Omental fat pad (tissue), 4 donors: ENCODE measurements at places on chromosomes 3 and 15.

- DNase-seq, result no peak
Observed at GRCh38 chr3:127820826-127821313, 1.4 kb downstream of the MGLL start.

- DNase-seq, result no peak
Observed at GRCh38 chr3:87313641-87314040, 37.3 kb upstream of the POU1F1 start.

DNA sequence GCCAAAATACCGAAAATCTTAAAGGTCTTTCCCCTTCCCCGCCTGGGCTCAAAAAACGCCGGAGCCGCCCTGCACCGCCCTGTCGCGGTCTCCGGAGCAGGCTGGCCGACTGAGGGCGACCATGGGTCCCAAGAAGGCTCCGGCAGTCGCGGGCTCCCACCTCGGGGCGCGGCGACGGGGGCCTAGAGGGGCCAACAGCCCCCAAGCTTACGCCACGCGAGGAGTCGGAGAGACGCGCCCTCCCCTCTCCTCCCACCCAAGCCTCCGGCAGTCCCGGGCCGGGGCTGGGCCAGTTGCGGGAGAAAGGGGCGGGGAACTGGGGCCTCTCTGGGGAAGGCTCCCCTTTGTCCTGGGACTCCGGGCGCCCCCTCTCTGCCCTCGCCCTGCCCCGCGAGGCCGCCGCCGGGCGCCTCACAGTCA, 69.2 kb downstream of the GOLGA8B start:
- DNase-seq, result no peak

DNA sequence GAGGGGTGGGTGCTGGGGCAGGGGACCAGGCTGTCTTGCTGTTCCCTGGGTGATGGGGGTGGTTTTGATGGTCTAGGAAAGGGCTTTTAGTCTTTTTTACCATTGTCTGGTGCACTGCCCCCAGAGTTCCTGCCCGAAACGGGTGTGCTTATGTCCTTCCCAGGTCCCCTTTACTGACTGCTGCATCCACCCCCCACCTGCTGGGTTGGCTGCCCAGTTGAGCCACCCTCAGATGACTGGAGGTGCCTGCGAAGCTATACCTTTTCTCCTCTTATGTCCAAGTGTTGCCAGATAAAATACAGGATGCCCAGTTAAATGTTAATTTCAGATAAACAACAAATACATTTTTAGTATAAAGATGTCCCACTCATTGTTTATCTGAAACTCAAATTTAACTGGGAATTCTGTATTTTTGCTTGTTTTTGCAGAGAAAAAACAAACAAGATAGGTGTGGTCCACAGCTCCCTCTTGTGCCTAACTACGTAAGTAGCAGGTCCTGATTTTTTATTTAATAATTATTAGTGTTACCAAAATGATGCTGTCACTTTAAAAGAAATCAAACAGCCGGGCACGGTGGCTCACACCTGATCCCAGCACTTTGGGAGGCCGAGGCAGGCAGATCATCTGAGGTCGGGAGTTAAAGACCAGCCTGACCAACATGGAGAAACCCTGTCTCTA, 6.1 kb upstream of the RPP14 start:
- DNase-seq, result no peak

DNA sequence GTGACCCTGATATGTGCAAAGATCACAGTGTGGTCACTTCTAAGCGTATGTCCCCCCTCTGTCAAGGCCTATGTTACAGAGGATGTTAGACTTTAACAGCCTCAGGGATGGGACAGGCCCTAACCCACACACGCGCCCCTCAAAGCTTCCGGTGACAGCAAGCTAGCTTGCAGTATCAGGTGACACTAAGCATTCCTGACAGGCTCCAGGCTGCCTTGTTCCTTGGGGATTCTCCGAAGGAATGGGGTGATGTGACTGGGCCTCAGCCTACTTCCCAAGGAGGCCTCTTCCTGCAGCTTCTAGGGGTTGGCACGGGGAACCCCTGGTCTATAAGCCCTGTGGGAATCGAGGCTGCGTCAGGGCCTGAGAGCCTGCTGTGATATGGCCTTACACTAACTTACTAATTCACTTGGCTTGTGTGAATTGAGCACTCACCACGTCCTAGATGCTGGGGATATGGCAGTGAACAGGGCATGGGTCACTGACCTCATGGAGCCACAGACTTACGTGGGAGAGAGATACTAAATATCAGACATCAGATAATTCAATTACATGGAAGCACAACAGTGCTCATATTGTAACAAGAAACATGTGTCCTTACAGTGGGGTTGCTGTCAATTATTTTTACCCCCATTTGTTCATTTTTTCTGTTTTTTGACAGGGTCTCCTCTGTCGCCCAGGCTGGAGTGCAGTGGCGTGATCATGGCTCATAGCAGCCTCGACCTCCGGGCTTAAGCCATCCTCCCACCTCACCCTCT, 11.4 kb upstream of the SPTBN5 start:
- no peak for DNase-seq

DNA sequence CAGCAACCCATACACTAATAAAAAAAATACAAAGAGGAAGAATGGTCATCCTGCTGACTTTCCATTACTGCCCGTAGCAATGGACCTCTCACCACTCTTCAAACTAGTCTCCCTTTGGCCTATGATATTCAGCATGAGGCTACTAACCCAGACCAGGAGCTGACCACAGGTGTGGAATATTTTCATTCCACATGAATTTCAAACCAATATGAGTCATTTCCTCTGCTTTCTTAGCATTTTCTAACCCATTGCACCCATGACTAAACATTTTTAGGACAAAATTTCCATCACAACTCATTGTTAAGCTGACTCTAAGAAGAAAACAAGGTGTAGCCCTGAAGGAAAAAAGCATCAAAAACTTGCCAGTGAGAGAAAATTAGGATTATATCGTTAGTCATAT, 34.0 kb upstream of the ZPLD1 start:
- no peak for DNase-seq
